ENCODE measurements at places on chromosomes 11 and 22.

GRCh38 chr11:37109286-37109585 lies 511.2 kb upstream of the RAG2 start:
- DNase-seq, result peak; percentile 38

DNA sequence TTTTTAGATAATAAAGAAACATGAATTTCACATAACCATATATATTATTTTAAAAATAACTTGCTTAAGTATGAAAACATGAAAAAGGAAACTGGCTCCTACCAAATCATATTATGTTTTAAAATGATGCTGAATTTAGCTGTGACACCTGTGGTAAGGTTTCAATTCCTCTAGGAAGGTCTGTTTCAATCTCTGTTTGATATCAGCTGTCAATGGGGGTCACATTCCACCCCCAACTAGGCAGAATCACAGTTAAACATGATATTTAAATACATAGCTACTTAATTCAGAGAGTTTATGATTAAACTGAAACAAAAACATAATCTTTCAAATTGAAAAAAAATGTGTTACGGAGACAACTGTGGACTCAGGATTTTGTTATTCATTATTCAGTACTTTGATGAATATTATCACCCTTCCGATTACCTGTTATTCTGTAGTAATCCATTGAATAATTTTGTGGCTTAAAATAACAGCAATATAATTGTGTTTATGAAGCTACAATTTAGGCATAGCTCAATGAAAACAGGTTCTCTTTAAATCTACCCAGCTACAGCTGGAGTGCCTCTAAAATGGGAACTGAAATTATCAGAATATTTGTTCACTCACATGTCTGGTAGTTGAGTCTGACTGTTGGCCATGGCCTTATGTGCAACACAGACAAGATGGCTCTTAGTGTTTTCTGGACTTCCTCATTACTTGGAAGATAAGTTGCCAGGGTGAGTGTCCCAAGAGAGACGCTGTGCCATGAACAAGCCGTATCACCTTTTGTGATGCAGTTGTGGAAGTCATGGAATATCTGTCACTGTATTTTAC lies 244.6 kb upstream of the ANO3 start:
- DNase-seq, result no peak

DNA sequence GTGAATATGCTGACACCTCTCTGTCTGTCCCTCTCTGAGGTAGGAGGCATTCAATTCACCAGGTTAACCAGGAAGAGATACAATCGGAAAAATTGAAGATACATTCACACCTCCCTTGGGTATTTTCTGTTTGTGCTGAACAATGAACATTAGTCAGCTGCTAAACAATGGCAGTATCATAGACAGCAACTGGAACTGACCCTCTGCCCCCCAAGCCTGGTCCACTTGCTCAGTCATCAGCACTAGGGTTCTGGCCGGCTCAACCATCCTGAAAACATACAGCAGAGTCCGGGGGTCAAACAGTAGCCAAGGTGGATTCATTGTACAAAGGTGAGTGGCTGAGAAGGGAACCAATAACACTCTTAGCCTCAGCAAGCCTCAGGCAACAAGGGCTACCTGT lies 4.0 kb downstream of the NECTIN1 start:
- DNase-seq, result no peak

DNA sequence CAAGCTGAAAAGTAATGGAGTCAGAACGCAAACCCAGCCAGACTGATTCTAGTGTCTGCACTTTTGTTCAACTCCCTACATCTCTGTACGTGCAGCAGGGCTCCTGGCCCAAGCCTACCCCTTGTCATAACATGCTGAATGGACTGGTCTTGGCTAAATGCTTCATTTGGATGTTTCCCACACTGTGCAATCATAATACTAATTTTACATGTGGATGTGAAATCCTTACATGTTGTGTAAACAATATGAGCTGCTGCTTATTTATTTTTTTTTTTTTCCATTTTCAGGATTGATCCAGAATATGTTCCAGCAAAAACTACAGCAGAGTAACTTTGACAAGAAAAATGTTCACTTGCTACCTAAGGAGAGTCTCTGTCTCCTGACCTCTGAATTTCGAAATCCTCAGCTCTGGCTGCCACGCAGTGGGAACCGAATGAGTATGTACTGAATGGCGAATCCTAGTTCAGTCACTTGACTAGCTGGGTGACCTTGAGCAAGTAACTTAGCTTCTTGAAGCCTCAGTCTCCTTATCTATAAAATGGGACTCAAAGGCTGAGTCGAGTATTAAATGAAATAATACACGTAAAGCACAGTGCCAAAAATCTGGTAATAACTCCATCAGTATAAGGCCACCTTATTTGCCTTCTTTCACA lies 133.4 kb downstream of the EHF start:
- DNase-seq, result no peak

- DNase-seq, result no peak
These were observed 59.7 kb upstream of the KCNQ1OT1 start for GRCh38 chr11:2759228-2760195.

DNA sequence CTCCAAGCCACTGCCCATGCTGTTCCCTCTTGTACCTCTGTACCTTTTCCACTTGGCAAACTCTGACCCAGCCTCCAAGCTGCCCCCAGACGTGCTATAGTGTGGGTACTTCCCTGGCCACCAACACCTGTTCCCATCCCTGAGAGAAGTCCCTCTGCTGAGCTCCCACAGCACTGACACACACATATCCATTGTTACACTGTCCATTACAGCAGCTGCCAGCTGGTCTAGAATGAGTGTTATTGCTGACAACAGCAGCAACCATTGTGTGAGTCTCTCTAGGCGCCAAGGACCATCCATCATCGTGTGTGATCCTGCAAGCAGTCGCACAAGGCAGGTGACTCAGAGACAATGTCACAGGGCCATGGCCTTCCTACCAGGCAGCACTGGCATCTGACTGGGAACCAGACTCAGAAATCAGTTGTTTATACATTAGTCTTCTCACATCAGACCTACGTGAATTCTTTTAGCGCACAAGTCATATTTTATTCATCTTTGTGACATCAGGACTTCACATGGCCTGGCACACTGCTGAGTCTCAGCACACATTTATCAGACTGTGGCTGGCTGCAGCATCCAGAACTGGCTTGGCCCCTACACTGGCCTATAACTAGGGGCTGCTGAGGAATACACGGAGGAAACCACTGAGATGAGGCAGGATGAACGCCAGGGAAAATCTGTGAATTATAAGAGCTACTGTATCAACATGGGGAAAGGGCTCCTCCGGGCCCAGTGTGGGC lies 56.4 kb downstream of the SGSM3 start:
- DNase-seq, result no peak

DNA sequence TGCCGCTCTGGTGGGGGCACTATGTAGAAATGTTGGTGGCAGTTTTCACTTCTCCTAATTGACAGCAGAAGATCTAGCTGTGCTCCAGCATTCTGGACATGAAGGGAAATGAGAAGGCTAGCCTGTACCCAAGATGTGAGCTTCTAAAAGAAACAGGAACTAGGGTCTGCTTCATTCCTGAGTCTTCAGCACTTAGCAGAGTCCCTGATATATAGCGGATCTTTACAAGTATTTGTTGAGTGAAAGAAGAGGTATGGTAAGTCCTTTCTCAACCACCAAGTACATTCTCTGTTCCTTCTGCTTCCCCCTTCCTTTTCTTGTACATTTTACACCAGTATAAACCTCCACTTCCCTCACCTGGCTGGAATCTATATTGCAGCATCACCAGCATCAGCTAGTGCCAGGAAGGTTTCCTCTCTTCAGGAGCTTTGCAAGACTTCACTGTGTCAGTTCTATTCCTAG lies 408.3 kb upstream of the CADM1 start:
- no peak for DNase-seq

- peak; percentile 53 for DNase-seq
These were observed 5.2 kb upstream of the GCAT start for GRCh38 chr22:37802310-37803194.

- no peak for DNase-seq
These were observed 10.5 kb downstream of the CD82 start for GRCh38 chr11:44575962-44576361.

DNA sequence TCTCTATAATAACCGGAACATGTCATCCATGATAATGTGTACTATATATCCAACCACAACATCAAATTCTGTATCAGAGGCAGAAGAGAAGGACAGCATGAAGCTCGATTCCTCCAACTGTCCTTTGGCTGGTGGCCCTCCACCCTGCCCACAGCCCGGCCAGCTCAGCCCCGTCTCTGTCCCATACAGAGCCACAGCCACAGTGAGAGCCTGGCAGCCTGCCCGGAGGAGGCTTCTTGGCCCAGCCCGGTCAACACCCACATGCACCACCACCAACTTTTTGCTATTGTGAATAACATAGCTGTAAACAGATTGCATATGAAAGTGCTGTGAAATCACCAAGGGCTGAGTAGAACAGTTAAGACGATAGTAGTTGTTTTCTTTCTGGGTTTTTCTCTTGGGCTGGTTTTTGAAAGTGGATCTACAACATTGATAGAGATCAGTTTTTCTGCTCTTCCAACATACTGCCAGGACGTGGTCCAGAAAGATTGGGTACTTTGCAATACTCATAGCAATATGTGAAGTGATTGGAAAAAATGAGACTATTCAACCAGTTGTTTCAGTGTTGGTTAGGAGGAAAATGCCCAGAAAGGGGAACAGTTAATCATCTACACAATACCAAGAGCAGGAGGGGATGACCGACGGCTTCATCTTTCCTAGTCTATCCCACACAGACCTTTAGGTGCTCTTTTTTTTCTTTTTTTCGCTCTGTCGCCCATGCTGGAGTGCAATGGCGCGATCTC lies 6.9 kb upstream of the TUBA8 start:
- DNase-seq, result no peak

GRCh38 chr11:62245271-62245753 lies 3.3 kb downstream of the SCGB1D2 start:
- peak; percentile 25 for DNase-seq

DNA sequence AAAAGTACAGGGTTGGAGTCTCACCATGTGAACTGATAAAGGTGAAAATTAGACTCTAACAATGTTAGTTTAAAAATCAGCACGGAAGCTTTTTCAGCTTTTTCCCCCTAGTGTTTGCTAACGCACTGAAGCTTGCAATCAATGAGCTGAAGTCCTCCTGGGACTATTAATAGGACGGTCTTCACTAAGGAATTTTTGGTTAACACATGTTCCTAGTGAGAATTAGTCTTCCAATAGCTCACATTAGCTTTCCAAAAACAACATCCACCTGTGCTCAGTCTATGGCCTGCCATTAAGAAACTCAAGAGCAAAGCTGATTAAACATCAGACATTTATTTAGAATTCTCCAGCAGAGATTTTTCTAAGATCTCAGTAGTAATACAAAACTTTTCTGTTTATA lies 26.7 kb upstream of the DDI1 start:
- no peak for DNase-seq

- no peak for DNase-seq
These were observed 16.2 kb upstream of the ARHGAP20 start for GRCh38 chr11:110728476-110728875.

DNA sequence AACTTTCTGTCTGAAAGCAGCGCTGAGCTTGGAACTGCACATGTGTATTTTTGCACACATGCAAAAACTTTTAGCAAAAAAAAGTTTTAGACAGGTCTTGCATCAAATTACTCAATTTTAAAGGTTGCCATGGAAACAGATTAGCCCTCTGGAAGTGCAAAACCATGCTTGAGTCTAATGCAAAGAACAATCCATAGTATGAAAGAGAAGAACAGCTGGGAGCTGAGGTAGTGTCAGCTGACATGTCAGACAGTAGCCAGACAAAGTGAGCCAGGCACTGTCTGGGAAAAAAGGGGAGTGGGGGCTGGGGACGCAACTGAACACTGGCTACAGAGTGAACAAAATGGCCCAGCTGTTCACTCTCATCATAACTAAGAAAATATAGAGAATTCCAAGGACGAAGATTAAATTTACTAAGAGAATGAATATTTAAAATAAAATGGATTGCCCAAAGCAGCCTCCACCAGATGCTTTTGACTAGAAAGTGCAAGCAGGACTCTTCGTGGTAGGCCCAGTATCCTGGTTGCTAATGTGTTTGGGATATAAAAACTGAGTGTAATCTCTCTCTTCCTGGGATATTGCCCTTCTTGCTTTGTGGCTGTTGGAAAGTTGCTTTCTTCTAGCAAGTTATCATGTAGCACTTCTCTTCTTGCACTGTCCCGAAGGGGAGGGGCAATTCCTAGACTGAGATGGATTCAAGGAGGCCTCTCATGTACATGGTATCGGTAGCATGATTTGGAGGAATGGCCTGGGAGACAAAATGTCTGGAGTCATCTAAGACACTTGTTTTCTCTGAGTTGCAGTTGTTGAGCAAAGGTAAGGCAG lies 434.1 kb upstream of the FAT3 start:
- peak; percentile 33 for DNase-seq

- DNase-seq, result no peak
These were observed 102.3 kb upstream of the DRD2 start for GRCh38 chr11:113577356-113578032.

- peak; percentile 45 for DNase-seq
These were observed 1.4 kb upstream of the GGA1 start for GRCh38 chr22:37607010-37607934.

DNA sequence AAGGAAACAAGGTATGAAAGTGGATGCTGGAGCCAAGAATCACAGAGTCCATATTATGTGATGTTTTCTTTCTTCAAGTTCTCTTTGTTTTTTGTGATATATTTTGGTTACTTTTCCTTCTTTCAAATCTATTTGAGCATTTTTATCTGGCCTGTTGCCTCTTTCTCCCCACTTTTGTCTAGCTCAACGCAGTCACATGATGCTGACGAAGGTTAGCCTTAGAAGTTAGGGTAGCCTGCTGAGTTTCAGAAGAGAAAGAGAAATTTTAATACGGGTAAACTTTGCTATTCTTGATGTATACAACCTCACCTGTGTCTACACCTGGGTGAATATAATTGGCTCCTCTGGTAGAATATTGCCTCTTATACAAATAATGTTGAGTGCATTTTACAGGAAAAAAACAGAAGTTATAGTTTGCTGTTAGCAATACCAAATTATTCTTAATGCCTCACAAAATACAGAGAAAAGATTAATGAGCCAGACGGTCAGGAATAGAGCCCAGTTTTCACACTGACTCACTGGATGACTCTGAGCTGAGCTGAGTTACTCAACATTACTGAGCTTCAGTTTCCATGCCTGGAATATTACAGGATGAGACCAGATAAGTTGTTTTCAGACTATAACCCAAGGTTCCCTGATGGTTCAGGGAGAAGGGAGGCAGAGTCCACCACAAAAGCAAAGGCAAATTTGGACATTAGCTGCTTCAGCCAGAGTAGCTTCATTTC lies 161.6 kb upstream of the BDNF start:
- peak; percentile 93 for DNase-seq

DNA sequence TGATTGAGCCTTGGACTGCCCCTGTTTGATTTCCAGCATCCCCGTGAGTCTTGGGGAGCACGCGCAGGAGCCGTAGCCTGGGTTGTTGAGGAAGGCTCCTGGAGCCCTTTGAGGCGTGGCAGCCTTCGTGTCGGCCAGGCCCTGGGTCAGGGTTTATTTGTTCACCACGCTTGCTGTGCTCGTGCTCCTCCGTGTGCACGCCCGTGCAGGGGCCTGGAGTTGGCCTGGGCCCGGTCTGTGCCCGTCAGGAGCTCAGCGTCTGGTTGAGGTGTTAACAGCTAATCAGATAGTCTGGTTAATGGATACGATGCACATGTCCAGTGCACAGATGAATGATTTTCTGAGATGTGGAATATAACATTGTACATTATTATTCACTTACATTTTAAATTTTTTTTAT lies 8.0 kb downstream of the IGHMBP2 start:
- DNase-seq, result no peak

- DNase-seq, result peak; percentile 14
These were observed 95.3 kb upstream of the RCN1 start for GRCh38 chr11:31995525-31996094.
